Amygdala (tissue), 56 donors: ENCODE measurements at places on chromosomes 13 and 19.

- no peak for DNase-seq
Observed at GRCh38 chr19:49431330-49431749, 6.2 kb downstream of the GFY start.

DNA sequence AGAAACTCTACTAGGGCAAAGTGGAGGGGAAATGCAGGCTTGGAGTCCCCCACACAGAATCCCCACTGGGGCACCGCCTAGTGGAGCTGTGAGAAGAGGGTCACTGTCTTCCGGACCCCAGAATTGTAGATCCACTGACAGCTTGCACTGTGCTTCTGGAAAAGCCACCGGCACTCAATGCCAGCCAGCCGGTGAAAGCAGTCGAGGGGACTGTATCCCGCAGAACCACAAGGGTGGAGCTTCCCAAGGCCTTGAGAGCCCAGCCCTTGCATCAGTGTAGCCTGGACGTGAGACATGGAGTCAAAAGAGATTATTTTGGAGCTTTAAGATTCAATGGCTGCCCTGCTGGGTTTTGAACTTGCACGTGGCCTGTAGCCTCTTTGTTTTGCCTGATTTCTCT lies 47.2 kb upstream of the FAM124A start:
- DNase-seq = no peak

- no peak for DNase-seq
Observed at GRCh38 chr13:61170856-61171255, 244.8 kb downstream of the PCDH20 start.

DNA sequence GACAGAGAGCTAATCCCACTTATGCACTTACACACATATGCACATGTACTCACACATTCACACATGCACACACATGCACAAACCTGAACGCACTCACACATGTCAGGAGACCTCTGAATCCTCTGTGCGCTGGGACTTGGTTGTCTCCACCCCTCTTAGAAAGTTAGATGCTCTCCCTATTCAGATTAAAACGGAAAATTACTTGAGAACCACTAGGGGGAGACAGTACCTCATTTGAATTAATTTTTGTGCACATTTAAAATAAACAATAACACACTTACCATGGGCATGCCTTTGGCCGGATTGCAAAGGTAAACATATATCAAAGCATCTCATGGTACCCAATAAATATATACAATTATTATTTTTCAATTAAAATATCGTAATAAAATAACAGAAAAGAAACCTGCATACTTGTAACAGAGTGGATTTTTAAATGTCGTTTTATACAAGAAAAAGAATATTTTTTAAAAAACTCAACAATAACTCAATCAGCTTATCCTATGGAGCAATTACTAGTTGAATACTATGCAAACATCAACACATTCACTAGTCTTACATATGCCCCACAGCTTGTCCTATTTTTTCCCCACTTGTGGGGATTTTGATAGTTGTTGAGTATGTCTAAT lies 9.5 kb upstream of the LILRB4 start:
- DNase-seq = no peak

DNA sequence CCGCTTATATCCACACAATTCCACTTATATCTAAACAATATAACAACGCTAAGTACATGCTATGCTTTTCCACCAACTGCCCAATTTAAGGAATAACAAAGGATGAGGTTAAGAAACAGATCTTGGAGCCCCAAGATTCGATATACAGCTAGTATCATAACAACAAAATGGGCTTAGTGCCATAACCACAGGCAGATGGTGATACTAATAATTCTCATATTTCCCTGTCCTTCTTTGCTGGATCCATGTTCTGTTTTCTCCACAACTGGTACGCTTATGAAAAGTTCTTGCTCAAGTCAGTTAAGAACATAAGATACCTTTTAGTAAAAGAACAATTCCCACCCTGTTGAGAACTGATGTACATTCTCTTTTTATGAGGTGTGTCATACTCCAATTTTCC lies 33.9 kb downstream of the CAB39L start:
- no peak for DNase-seq

GRCh38 chr19:53389978-53390377 lies 5.0 kb upstream of the ZNF765 start:
- no peak for DNase-seq

DNA sequence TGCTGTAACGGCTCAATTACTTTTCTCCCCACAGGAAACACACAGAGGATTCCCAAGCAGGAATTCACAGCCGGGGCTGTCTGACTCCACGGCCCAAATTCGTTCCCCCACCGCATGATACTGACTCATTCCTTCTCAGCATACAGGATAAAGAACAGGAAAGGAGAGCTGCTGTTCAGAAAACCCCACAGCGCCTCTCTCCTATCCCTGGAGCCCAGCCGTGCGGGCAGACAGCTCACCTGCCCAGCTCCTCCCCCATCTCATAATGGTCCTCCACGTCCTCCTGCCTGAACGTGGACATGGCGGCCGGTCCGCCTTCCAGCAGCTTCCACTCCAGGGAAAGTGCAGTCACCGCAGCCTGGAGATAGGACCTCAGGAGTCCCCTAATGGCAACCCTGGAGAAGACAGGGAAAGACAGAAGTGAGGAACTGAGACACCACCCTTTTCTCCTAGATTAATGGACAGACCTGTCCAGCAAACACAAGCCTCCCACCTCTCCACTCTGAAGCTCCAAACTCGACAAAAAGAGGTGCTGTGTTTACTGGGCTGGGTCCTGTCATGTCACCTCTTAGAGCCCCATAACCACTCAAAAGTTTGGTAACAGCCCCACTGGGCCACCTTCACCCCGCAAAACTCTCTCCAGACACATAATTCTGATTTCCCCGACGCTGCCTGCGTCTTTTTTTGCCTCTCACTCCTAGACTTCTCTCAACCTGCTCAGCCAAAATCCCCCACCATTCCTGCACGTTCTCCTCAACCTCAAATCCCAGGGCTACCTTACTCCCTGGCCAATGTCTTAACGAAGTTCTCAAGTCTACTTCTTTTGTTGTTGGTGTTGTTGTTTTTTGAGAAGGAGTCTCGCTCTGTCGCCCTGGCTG lies 1.2 kb downstream of the DAPK3 start:
- DNase-seq = no peak

DNA sequence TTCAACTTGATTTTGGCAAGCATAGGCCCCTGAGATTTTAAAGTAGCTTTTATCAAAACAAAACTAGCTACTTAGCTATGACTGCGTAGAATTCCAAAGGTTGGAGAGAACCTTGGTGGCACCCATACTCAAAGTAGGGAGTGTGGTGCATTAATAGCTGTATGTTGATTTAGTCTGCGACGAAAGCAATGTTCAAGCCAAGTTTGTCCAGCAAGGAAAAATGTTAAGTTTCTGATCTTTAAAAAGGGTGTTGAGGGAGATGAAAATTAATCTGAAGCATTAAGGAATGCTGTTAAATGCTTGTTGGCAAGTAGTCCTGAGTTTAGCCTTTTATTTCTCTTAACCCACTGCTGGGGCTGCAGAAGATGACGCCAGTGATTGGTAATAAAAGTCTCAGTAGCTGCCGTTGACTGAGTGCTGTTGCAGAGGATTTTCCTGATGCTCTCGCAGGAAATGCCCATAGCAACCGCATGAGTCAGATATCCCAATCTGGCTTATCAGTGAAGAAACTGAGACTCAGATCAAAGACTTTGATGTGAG lies 75.9 kb upstream of the RNF113B start:
- DNase-seq = no peak

DNA sequence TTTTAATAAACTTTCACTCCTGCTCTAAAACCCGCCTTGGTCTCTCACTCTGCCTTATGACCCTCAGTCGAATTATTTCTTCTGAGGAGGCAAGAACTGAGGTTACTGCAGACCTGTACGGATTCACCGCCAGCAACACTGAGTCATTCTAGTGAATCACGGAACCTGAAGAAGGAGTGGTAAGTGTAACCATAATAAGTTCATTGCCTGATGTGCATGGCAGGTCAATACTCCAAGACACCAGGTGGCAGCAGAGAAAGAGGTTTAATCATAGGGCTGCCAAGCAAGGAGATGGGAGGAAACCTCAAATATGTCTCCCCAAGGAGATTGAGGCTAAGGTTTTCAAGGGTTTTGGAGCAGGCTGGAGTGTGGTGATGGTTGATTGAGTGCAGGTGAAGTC lies 204.3 kb upstream of the IPO5 start:
- no peak for DNase-seq

GRCh38 chr13:60453490-60453889 lies 56.5 kb downstream of the TDRD3 start:
- no peak for DNase-seq

- no peak for DNase-seq
Observed at GRCh38 chr19:51119101-51119500, 5.6 kb upstream of the SIGLEC9 start.

DNA sequence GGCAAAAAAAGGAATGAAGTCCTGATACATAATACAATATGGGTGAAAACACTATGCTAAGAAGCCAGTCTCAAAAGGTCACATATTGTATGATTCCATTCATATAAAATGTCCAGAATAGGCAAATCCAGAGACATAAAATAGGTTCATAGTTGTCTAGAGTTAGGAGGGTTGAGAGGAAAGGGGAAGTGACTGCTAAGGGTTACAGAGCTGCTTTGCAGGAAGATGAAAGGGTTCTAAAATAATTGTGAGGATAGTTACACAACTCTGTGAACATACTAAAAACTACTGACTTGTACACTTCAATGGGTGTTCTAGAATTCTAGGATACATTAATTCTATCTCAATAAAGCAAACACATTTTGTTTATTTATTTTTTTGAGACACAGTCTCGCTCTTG lies 25.7 kb downstream of the CAB39L start:
- no peak for DNase-seq
